NAMALWA (cell line): ENCODE measurements at places on chromosomes 1 and 21.

- DNase-seq, result no peak
These were observed 255.5 kb downstream of the CTH start for GRCh38 chr1:70666381-70667140.

DNA sequence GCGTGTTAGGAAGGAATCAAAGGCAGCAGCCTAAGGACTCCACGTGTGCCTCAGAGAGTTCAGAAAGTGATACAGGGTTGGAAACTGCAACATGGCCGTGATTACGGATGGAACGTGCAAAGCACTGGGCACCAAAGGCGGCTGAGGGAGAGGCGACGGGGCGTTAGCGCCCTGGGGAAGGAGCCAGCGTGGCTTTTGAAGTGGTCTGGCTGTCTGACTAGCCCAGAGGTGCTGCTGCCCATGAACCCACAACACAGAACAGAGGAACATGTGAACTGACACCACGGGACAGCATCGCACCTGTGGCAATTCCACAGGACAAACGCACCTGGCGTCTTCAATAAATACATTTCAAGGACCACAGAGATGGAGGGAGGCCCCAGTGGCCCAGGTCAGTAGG lies 18.0 kb upstream of the TMEM52 start:
- no peak for DNase-seq

DNA sequence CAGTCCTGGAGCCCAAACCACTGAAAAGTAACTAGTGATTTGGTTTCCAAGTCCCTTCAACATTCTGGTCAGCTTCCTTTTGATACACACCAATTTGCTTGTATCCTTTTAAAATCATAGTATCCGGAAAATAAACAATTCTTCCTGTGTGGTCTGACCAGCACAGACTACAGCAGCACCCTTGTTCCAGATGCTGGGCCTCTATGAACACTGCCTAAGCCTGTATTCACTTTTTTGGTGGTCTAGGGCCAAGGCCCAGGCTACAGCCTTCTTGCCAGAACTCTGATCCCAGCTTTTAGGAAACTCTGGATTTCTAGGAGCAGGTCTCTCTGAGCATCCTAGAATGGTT lies 801 bp upstream of the DDAH1 start:
- no peak for DNase-seq

DNA sequence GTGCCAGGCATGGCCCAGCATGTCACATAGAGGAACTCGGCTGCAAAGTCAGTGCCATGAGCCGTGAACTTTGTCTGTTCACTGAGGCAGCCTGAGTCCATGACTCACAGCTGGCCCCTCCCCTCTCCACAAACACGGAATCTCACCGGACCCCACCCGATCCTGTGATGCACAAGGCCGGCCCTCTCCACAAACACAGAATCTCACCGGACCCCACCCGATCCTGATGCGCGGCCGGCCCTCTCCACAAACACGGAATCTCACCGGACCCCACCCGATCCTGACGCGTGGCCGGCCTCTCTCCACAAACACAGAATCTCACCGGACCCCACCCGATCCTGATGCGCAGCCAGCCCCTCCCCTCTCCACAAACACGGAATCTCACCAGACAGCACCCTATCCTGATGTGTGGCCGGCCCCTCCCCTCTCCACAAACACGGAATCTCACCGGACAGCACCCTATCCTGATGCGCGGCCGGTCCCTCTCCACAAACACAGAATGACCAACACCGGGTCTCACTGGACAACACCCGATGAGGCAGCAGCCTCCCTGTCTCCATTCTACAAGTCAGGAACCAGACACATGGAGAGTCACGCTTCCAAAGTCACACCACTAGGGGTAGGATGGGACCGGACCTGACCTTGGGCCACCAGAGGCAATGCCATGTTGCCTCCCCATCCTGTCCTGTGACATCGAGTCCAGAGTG lies 39.6 kb upstream of the GPR153 start:
- DNase-seq, result no peak

GRCh38 chr1:187551061-187551460 lies 722.3 kb downstream of the PLA2G4A start:
- no peak for DNase-seq

DNA sequence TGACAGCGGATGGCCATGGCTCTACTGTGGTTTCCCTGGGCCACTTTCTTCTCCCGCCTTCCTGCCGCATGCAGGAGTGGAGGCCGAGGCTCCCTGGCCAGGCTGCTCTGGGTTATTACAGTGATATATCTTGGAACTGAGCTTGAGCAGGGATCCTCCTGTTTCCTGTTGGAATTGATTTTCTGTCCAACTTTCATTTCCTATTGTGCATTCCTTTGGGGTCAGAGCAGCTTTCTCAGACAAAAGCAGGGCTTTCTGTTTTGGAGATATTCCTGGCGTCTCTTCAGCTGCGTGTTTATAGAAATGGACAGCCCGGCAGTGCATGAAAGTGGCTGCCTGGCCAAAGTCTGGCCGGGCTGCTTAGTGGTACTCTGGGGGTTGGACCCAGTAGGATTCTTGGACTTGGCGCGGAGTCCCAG lies 146.4 kb downstream of the KIF26B start:
- no peak for DNase-seq

- no peak for DNase-seq
These were observed 46.7 kb downstream of the TRABD2B start for GRCh38 chr1:47950471-47950870.

- DNase-seq, result no peak
These were observed 69.9 kb upstream of the LPGAT1 start for GRCh38 chr1:211900441-211900840.

DNA sequence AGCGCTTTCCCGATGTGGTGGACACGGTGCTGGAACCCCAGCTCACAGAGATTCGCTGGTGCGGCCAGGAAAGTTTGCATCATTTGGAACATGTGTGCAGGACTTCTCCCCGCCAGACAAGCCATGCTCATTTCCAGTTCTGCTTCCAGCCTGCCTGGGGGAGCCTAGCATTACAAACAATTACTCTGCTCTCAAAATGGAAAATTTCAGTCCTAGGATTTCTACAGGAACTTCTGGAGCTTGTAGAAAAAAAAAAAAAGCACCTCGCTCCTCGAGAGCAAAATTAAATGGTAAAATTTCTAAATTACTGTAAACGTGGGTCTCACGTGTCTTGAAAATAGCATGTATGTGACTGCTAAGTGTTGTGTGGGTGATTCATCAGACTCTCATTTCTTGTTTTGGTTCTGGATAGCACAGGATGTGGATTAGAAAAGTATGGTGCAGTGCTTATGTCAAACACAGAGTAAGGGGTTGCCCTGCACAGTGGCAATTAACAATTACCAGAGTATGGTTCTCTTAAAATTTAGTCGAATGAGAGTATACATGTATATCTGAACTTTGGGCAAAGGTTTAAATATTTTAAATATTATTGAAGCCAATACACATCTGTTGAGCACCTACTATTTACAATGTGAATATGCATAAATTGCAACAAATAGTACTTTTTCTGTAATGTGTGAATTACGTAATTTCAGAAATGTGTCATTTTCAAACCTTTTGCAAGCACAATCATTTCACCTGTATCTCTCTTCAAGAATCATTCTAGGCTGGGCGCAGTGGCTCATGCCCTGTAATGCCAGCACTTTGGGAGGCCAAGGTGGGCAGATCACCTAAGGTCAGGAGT lies 61.8 kb upstream of the PTGFRN start:
- no peak for DNase-seq

- DNase-seq, result no peak
These were observed 22.6 kb downstream of the ATP8B2 start for GRCh38 chr1:154347961-154348360.

DNA sequence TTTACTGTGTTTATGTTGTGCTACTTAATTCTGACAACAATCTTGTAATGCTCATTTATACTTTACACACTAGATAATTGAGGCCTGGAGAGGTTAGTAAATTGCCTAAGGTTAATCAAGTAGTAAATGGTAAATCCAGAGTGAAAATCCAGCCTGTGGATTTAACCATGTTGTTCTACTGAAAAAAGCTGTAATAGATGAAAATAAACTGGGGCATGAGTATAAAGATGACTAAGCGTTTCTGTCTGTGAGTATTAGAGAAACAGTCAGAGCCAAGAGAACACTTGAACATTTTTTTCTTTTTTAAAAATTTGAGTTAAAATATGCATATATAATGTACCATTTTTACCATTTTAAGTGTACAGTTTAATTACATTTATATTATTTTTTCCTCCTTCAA lies 47.9 kb upstream of the LEPR start:
- DNase-seq, result no peak

DNA sequence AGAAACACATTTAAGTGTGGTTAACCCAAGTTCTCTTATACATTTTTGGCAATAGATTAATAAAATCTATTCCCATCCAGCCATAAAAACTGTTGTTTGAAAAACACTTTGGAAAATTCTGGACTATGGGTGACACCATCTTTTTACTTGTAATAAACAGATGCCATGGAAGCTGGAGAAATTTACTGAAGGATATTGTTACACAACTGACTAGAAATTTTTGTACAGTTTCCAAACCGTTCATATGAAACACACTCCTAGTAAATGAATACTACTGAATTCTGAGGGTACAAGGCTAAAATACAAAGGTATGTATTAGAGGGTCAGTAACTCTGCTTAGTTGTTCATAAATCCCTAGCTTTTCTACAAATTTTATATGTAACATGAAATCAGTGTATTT lies 48.7 kb downstream of the TRIM33 start:
- DNase-seq, result no peak

- DNase-seq, result no peak
These were observed 36.0 kb upstream of the SLC35F3 start for GRCh38 chr1:233868461-233868860.

DNA sequence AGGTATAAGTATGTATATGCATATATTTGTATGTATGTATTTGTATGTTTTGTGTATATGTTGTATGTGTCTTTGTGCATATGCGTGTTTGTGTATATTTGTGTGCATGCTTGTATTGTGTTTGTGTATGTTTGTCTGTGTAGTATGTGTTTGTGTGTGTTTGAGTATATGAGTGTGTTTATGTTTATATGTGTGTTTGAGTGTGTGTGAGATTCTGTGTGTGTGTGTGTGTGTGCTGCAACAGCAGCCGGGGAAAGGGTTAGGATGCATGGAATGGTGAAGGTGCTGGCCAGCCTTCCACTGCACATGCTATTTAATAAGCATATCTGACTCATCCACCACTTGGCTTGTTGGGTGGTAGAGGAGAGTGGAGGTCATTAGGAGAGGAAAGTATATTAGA lies 46.6 kb upstream of the RAB4A start:
- no peak for DNase-seq

- DNase-seq, result no peak
These were observed 79.3 kb upstream of the ATF3 start for GRCh38 chr1:212529211-212529741.

GRCh38 chr1:89952605-89953130 lies 42.2 kb upstream of the ZNF326 start:
- no peak for DNase-seq

GRCh38 chr1:217717959-217718358 lies 86.8 kb downstream of the SPATA17 start:
- no peak for DNase-seq

GRCh38 chr1:54327386-54328065 lies 78.7 kb downstream of the SSBP3 start:
- peak; percentile 8 for DNase-seq

GRCh38 chr21:44918581-44919033 lies 2.1 kb downstream of the ITGB2 start:
- no peak for DNase-seq

DNA sequence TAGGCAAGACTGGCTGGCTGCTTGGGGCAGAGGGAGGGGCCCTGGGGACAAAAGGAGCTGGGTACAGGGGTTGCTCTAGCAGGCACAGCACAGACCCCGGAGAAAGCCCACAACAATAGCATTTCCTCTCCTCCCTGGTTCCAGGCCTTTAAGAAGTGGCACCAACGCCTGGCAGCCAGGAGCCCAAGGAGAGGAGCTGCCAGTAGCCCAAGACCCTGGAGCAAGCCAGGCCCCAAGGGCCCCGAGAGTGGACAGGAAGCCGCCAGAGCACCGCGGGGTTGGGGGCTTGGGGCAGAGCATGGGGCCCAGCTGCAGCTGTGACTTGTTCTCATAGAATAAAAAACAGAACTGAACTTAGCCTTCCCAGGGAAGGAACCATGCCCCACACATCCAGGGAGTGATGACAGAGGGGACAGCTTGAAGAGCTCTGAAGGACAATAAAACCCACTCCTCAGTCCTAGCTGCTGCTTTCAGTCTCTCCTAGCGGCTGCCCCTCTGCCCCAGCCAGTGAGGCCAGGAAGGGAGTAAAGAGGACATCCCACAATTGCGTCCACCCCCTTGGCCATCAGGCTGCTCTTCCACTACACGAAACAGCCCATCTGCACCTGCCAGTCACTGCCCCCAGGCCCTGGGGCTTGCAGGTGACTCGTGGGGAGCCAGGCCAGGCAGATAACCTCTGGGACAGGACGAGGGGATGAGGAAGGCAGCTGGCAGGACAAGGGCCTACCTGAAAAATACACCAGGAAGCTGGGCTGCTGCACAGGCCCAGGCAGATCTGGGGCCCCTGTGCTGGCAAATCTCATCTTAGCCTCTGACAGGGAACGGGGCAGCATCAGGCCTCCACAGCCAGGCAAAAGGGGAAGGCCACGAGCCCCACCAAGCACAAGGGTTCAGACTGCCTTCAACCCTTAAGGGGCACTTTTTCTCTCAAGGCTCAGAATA lies 16.4 kb downstream of the MTHFR start:
- no peak for DNase-seq

GRCh38 chr1:174988986-174989385 lies 10.8 kb upstream of the CACYBP start:
- no peak for DNase-seq

DNA sequence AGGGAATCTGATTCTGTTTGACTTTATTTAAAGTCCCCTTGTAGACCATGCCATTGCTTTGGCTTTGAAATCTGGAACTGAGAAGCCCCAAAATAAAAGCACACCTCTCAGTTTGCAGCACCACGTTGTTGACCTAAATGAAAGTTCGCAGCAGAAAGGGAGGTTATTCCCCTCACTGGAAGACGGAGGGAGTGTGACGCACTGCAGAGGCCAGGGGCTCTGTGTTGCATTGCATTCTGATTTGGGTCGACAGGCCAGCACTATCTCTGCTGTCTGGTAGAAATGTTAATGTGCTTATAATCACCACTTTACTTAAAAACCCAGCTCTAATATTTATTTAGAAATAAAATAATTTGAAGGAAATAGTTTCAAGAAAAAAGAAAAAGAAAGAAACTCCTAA lies 675.2 kb upstream of the NR5A2 start:
- DNase-seq, result no peak

DNA sequence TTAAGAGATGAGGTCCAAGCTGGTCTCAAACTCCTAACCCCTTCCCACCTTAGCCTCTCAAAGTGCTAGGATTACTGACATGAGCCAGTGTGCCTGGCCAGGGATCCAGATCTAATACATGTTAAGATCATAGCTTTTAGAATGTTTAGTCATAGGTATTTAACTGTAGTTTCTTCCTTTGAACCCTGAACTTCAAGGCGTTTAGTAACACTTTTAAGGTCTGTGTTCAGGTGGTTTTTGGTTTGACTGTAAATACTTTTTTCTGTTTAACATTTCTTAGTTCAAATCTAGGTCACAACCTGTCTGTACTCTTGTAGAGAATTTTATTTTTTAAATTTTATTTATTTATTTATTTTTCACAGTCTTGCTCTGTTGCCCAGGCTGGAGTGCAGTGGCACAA lies 28.1 kb downstream of the RAP1A start:
- DNase-seq, result no peak

GRCh38 chr1:239717097-239717917 lies 330.9 kb downstream of the CHRM3 start:
- no peak for DNase-seq
